ENCODE measurements at places on chromosomes 1 and 21. TPM values are rescaled to one million over a fixed set of nuclear protein-coding genes. Genes with fewer than 3 reads are reported as not detected.

DNA sequence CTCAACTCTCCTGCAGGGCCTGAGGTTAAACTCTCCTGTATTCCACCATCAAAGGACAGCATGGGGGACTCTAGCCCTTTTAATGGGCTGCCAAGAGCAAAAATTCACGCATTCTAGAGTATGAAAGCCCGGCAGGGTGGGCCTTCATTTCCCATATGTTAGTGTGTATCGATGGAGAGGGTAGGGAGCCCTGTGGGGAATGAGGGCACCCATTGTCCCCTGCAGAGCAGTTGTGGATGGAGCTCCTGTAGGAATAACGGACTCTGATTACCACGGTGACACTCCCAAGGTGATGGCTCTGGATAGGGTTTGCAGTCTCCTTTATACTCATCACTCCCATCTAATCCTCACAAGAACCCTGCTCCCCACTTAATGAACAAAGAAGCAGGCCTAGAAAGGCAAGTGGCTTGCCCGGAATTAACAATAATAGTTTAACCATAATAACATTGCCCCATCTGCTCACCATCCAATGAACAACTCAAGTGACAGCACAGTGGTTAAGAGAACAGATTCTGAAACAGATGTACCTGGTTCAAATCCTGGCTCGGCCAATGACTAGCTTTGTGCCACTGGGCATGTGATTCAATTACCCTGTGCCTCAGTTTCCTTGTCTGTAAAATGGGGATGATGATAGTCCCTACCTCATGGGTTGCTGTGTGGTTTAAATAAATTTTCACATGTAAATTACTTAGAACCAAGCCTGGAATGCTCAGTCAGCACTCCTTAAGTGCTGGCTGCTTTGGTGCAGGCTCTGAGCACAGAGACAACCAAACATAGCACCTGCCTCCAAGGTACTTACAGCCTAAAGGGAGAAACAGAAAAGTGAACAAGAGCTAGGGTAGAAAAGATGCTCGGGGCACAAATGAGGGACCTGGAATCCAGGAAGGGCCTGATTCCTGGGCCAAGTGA is 29.0 kb downstream of the HIVEP3 start:
- DNase-seq: no peak

DNA sequence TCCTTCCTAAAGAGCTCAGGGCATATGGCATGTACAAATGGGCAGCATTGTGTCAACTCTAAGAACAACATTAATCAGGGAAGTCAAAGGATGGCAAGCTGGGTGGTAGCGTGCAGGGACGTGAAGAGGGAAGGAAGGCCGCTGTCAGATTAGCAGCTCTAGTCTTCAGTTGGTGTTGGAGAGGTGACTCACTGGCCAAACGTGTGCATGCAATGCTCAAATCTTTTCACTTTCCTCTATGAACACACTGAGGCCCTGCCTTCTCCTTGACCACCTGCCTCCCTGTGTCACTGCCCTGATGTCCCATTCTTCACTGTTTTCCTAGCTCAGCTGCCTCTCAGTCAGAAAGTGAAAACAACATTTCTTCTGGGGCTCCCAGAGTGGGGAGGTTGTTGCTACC is 5.9 kb upstream of the PIGR start:
- DNase-seq: no peak

- DNase-seq: no peak
Observed at GRCh38 chr1:91797164-91797563, 88.8 kb downstream of the TGFBR3 start.

DNA sequence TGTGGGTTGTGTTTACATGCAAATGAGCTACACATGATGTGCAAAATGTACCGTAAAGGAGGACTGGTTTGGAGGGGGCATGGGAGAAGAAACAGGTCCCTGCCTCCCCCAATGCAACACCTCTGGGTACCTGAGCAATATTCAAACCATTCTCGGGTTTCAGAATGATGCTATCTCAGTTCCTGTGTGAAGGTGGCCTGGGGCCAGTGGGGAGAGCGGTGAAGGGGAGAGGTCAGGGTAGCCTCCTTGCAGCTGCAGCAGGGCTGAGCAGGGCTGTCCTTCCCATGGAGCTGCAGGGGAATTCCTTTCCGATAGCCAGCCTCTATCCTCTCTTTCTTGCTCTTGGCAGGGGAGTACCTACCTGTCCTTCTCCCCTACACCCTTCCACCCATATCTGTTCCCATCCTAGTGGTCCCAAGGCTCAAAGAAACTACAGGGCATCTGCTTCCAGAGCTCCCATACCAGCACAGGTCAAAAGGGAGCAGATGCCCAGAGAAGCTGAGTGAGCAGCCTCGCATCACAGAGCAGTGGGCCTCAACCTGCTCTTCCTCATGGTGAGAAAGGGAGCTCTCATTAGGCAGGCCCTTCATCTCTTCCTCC is 11.9 kb downstream of the MEF2D start:
- DNase-seq: no peak

DNA sequence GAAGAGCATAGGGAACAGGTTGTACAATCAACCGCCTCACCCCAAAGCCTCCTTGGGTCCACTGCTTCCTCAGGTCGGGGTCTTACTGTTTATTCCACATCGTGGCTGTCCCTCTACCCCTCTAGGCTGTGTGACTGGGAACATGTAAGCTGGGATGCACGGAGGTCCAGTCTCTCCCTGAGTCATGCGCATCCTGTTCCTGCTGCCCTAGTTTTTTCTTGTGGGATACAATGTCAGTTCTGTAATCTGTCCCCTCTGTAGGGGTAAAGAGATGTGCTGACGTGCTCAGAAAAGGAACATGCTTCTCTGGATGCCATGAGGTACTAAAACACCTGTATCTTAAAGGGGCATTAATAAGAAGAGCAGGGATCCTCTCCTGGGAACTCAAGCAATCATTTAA is 66.2 kb downstream of the SLC45A1 start:
- no peak for DNase-seq

Gene CLCA4
- total RNA-seq: 0.21 TPM

GRCh38 chr1:10941891-10942541 is 70.4 kb upstream of the TARDBP start:
- DNase-seq: peak; percentile 82

DNA sequence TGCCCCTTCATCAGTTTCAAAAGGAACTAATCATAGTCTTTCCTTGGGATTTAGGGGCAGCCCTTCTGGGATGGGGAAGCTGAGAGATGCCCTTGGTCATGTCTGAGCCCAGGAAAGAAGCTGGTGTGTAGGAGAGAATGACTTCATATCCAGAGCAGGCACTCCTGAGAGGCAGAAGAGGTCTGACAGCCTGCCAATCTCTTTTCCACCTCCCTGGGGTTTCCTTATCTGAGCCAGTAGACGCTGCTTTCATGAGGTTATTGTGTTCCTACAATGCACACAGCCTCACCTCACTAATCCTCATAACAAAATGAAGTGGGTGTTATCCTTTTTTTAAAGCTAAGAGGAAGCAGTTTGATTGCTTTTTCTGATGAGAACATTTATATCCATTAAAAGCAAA is 14.1 kb downstream of the ROR1 start:
- no peak for DNase-seq

Measured in psoas muscle (tissue), 8 donors.